ENCODE measurements at places on chromosomes 6 and 20. TPM values are rescaled to one million over a fixed set of nuclear protein-coding genes. Genes with fewer than 3 reads are reported as not detected.

GSTA4 gene
- 4.9 TPM for total RNA-seq

SUMO4 gene
- 3.9 TPM for total RNA-seq

GRCh38 chr6:106257195-106257594, 68.4 kb downstream of the ATG5 start:
- H3K27me3 ChIP-seq, result no peaks in the 10 kb centered on the region
- H3K4me1 ChIP-seq, result no peaks in the 10 kb centered on the region
- no peak for DNase-seq
- no peak overlapping the region for H3K27ac ChIP-seq

DNA sequence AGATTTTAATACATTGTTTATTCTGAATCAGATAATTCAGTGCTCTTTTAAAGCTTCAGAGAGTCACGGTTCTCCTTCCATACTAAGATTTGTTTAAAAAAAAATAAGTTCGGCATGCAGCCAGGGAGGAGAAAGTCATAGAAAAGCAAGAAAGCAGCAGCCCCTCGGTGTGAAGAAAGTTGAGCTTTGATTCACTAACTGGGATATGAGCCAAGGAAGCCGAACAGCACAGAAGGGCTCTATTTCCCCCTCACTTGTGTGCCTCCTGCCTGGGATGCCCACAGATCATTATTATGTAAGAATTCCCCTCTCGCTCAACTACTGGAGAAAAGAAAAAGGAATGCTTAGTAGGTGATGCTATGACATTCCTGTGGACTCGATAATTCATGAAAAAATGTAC, 69.3 kb upstream of the SYNJ2 start:
- no peak for DNase-seq
- H3K4me1 ChIP-seq, result no peaks in the 10 kb centered on the region
- H3K27me3 ChIP-seq, result no peaks in the 10 kb centered on the region
- H3K27ac ChIP-seq, result no peak overlapping the region

- no peak overlapping the region for H3K27ac ChIP-seq
- no peaks in the 10 kb centered on the region for H3K27me3 ChIP-seq
- no peak overlapping the region for H3K4me3 ChIP-seq
Observed at GRCh38 chr6:139846538-139847456, 472.3 kb upstream of the CITED2 start.

DNA sequence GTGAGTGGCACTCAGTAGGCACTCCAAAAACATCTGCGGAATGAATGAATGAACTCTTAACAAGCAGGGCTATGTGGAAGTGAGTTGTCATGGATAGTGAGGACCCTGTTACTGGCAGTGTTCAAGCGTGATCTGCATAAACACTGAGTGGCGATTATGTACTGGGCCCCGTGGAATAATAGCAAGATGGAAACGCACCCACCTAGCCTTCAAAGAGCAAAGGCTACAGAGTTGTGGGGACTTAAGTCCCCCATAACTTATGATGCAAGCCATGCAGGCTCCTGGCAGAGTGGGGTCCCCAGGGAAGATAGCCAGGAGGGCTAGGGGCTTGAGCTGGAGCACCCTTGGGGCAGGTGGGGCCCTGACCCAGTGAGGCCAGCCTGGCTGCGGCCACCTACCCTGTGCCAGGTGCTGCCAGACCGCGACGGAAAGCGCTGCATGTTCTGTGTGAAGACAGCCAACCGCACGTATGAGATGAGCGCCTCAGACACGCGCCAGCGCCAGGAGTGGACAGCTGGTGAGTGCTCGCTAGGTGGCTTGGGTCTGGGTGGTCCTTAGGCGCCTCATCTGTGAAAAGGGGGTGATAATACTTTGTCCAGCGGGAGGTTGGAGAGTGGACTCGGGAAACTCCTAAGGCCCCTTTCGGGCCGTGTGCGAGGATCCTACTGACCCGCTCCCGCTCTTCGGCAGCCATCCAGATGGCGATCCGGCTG, 20.0 kb downstream of the DEF6 start:
- no peak for DNase-seq
- peaks cover 41% of the 10 kb centered on the region for H3K4me1 ChIP-seq
- peaks cover 64% of the 10 kb centered on the region for H3K36me3 ChIP-seq
- no peak overlapping the region for H3K4me3 ChIP-seq
- no peaks in the 10 kb centered on the region for H3K27me3 ChIP-seq

All from CD8-positive, alpha-beta memory T cell (primary cell).